Activated naive CD8-positive, alpha-beta T cell treated with anti-CD3 and anti-CD28 coated beads, Interleukin-2, amount 10 ng/mL, durations not matched to agents 7 days and 5 days (primary cell): ENCODE measurements at places on chromosomes 16 and 17. TPM values are rescaled to one million over a fixed set of nuclear protein-coding genes. Genes with fewer than 3 reads are reported as not detected.

The TMED6 gene
- total RNA-seq: 2.1 TPM

The NKD1 gene
- 1.1 TPM for total RNA-seq

The C16orf92 gene
- not detected for total RNA-seq

The GLP2R gene
- not detected for total RNA-seq

The MYCBPAP gene
- 4.4 TPM for total RNA-seq

The KRTAP17-1 gene
- total RNA-seq: not detected

The DHODH gene
- total RNA-seq: 14.5 TPM

The LDHD gene
- not detected for total RNA-seq

The SYNGR3 gene
- 2.0 TPM for total RNA-seq

The LRRC36 gene
- 0.28 TPM for total RNA-seq

The CCL2 gene
- 9.4 TPM for total RNA-seq

The DRC3 gene
- total RNA-seq: 0.67 TPM

The MBTD1 gene
- total RNA-seq: 15.6 TPM

The IRF8 gene
- total RNA-seq: 30.8 TPM

The ZNF319 gene
- 21.8 TPM for total RNA-seq

The SYT17 gene
- total RNA-seq: not detected

The GJC1 gene
- 1.4 TPM for total RNA-seq

The CCL3 gene
- total RNA-seq: 4.7 TPM

The MCRIP1 gene
- 58.3 TPM for total RNA-seq

The CEP295NL gene
- 0.23 TPM for total RNA-seq

The PITPNM3 gene
- total RNA-seq: 0.64 TPM

The GRB7 gene
- 0.61 TPM for total RNA-seq

The CACNG3 gene
- total RNA-seq: not detected

The ZFHX3 gene
- total RNA-seq: 1.1 TPM

The LRRC46 gene
- total RNA-seq: 0.42 TPM

The SPAG9 gene
- 52.3 TPM for total RNA-seq

The KCNJ12 gene
- not detected for total RNA-seq

The C16orf54 gene
- total RNA-seq: 84.2 TPM

The RAMP2 gene
- total RNA-seq: not detected

The PIRT gene
- total RNA-seq: not detected

The TANGO6 gene
- 29.7 TPM for total RNA-seq

The LAT gene
- total RNA-seq: 297 TPM

The PMFBP1 gene
- 5.0 TPM for total RNA-seq

The ABCA8 gene
- not detected for total RNA-seq

The PRR11 gene
- 58.1 TPM for total RNA-seq

The GDPD3 gene
- 18.6 TPM for total RNA-seq

The CACNG5 gene
- total RNA-seq: not detected
